Stimulated activated CD8-positive, alpha-beta memory T cell treated with anti-CD3 and anti-CD28 coated beads, Interleukin-15, amount 100 ng/mL, for 48 hours (primary cell): ENCODE measurements at places on chromosomes 6 and 20.

DNA sequence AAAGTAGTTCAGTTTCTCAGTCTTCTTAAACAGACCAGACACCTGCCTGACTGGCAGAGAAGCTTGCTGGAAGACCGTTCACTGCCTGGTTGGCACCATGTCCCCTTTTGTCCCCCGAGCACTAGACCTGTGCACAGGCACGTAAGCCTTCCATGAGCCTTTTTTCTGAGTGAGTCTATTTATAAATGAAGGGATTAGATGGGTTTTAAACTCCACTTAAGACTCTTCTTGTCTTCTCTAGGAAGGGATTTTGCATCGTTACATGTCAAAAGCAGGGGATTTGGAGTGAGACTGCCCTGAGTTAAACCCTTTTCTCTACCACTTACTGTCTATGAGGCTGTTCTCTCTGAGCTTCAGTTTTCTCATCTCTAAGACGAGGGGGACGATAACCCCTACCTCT is 37.6 kb downstream of the STK35 start:
- no peak for DNase-seq

DNA sequence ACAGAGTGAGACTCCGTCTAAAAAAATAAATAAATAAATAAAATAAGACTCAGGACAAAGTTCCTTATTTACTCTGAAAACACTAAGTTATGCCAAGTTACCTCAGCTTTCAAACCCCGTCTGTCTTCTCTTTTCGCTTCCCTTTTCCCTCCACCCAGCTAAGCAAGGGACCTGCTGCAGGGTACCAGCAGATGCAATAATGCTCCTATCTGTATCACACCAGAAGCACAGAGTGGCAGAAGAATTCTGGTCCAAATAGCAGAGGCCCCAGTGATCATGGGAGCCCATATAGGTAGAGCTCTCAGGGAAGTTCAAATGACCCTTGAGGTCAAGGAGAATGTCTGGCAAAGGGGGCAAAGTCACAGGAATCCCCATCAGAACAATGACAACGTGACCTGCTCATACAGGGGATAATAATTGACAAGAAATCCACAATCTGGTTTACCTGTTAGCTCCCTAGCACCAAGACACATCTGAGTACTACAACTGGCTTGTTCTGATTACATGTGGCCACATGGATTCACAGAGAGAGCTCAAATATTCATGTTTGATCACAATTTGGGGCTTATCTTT is 8.7 kb downstream of the GCM1 start:
- no peak for DNase-seq

DNA sequence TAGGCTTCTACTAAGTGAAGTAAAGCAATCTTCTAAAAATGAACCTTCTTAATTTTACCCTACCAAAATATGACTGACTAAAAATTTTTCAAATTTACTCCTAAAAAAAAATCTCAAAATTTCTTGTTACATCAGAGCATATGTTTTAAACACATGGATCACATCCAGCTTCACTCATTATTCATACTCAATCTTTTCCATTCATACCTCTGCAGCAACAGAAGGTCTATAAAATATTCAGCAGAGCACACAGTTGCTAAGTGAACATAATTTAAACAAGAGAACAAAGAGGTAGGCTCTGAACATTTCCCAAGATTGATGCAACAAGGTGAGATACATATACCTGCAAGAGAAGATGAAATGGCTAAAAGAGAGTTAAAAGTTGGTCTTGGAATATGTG is 213.9 kb downstream of the SOD2 start:
- DNase-seq: no peak

GRCh38 chr6:103791458-103791857 is 1068.3 kb downstream of the HACE1 start:
- DNase-seq: no peak

GRCh38 chr6:32839356-32839755 is 817 bp upstream of the TAP2 start:
- no peak for DNase-seq

GRCh38 chr20:24672886-24673677 is 203.7 kb downstream of the SYNDIG1 start:
- no peak for DNase-seq

DNA sequence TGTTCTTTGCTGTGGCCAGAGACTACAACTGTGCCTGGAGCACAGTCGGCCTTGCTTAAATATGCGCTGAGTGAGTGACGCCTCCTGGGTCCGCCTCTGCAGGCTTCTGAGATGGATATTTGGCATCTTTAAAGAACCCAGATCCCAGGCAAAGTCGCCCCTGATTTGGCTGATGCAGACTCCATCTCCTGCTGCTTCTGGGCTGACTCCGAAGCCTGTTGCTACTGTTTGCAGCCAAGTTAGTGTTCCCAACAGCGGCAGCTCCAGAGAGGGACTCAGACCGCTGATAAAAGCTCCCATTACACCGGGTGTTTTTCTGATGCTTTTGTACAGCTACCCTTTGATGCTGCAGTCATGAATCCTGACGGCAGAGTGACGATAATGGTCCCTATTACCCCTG is 83.0 kb upstream of the SULF2 start:
- no peak for DNase-seq

GRCh38 chr20:30491016-30491415 is 766.4 kb upstream of the DEFB115 start:
- no peak for DNase-seq

- no peak for DNase-seq
These were observed 60.7 kb upstream of the NXT1 start for GRCh38 chr20:23289724-23290395.

DNA sequence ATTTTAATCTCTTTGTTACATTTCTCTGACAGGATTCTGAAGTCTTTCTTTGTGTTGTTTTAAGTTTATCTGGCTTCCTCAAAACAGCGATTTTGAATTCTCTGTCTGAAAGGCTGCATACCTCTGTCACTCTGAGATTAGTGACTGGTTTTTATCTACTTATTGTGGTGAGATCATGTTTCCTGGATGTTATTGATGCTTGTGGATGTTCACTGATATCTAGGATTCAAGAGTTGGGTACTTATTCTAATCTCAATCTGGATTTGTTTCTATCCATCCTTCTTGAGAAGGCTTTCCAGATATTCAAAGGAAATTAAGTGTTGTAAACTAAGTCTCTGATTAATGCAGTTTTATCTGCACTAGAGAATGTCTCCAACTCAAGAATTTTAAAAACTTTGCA is 1076.1 kb upstream of the ADGRB3 start:
- DNase-seq: no peak

- no peak for DNase-seq
These were observed 49.3 kb downstream of the SIRPA start for GRCh38 chr20:1944345-1945091.

DNA sequence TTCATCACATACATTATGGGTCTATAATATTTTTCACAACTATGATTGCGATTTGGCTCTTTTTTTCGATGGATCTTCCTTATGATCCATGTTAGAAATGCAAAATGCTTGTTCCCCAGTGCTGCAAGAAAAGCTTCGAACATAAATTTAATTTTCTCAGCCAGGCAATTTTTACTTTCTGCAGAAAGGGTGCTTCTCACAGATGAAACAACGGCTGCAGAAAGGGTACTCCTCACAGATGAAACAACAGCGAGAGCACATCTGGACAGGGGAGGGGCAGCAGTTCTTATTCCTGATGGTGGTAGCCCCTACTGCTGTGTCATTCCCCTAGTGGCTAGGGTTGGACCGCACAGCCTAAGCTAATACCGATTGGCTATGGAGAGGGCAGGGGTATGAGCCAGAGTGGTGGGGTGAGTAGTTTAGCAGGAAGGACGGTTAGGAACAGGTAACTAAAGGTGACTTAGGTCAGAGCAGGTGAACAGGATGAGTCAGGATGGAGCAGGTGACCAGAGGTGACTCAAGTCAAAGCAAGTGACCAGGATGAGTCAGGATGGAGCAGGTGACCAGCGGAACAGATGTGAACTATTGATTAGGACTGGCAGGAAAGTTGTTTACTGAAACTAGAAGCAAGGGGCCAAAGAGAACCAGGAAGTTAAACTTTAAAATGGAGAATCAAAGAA is 13.4 kb upstream of the TREML4 start:
- no peak for DNase-seq

DNA sequence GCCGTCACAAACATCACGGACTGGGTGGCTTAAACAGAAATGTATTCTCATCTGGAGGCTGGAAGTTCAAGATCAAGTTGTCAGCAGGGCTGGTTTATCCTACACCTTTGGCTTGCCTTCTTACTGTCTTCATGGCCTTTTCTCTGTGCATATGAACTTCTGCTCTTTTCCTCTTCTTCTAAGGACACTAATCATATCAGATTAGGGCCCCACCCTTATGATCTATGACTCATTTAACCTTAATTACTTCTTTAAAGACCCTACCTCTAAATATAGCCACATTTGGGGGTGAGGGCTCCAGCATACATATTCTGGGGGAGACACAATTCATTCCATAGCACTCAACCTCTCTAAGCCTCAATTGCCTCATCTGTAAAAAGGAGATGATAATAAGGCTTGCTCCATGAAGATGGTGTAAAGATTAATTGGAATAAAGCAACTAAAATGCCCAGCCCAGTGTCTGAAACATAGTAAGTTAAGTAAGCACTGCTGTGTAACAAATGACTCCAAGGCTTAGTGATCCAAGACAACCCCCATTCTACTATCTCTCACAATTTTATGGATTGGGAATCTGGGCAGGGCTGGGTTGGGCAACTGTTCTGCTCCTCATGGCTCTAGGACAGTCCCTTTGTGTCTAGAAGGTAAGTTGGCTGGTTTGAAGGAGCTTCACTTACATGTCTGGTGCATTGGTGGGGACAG is 119.8 kb downstream of the BANF2 start:
- no peak for DNase-seq
